ENCODE measurements at places on chromosomes 5 and 9.

DNA sequence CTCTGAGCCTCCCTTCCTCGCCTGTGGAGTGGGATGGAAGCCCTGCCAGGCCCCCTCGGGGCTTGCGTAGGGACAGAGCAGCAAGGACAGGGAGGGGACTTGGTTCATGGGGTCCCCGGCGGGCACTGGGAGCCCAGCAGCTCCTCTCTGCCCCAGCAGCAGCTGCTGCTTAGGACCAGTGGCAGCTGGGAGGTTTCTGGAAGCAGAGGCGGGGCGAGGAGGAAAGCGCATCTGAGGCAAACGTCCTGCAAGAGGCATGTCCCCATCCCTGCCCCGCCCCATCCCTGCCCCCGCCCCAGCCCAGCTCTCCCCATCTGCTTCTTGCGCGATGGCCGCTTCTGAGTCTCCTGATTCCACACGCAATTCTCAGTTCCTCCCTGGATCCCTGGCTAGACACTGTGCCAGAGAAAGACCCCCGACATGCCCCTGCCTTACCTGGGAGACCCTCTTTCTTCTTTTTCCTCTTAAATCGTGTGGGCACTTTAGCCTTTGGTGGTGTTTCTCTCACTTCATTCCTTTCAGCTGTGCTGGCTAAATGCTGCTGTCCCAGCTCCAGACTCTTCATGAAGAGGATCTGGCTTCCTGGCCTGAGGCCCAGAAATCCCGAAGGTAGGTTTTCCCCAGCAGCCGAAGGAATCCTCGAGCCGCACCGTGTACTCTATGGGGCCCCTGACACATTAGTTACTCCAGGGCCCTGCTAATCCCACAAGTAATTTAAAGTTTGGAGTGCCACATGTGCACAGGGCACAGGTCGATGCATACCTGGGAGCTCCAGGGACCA is 4.4 kb upstream of the OR2S2 start:
- DNase-seq: no peak

DNA sequence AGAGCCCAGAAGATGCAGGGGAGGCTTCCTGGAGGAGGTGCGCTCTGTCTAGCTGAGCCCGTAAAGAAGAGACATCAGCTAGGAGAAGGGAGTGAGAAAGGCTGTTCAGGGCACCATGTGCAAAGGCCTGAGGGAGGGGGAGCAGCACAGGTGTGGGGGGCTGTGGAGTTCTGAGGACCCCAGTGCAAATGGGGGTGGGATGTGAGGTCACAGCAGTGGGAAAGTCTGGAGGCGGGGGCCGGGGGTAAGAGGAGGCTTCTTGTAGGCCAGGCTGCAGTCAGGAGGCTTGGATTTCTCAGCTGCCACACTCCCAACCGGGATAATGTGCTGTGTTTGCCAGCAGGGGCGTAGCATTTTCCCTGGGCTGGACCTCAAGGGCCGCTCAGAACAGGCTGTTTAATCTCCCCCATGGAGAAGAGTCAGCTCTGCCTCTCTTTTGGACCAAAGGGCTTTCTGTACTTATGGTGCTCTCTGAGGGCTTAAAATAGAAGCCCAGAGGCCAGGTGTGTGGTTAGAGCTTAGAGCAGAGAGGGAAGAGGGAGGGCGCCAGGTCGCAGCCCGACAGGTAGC is 5.7 kb downstream of the NEURL1B start:
- DNase-seq: no peak

DNA sequence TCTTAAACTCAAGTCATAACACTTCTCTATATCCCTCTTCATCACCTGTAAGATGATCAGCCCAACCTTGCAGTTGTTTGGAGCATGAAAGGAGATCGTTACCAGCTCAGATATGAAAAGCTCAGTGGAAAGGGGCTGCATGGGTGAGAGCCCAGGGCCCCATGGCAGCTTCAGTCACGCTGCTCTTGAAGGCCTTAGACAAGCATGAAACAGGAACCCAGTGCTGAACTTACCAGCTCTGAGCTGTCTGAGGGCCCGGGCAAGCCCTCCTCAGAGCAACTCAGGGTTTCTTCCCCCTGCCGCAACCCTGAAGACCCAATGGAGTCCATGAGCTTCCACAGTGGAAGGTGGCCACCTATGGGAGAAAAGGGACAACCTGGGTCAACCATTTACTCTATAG is 3.3 kb downstream of the HK3 start:
- DNase-seq: no peak

- DNase-seq: no peak
Measured at GRCh38 chr5:96772111-96772510, 35.6 kb downstream of the ERAP1 start.

GRCh38 chr5:180353980-180354452 is 880 bp upstream of the GFPT2 start:
- DNase-seq: no peak

DNA sequence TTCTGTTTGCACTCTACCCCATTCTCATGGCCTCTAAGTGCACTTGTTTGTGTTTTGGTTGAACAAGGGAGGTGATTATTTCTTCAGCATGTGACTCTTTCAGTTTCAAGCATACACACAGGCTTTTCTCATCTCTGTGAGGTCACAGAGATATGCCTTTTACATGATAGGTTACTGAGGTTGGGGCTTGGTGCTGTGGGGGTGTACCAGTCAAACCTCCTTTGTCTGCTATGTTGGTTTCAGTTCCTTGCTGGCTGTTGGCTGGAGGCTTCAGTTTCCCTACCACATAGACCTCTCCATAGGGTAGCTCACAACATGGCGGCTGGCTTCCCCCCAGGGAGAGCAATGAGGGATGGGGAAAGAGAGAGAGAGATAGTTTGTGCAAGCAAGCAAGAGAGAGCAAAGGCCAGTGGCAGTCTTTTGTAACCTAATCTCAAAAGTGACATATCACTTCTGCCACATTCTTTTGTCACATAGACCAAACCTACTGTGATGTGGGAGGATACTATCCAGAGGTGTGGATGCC is 96.7 kb upstream of the SEMA6A start:
- no peak for DNase-seq

DNA sequence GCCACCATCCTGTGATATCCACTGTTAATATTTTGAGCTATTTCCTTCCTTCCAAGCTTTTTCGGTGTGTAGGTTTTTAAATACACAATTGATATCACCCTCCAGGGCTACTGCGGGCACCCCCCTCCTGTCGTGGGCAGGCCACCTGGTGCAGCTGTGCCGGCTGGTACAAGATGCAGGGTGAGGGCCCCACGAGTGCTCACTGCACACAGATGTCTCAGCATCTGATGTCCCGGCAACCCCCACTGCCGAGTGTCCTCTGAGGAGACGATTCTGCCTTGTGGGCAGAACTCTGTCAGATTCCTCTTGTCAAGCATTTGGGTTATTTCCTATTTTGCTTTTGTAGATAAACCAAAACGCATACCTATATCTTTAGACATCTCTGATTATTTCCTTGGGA is 25.1 kb downstream of the CACNA1B start:
- DNase-seq: no peak

DNA sequence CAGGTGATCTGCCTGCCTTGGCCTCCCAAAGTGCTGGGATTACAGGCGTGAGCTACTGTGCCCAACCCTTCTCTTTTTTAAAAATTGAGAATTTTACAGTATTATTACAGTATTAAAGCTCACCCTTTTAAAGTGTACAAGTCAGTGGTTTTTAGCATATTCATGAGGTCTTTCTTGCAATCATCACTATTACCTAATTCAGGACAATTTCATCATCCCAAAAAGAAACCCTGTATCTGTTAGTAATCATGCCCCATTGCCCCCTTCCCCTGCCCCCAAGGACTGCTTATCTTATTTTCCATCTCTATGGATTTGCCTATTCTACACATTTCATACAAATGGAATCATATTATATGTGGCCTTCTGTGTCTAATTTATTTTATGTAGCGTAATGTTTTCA is 22.6 kb upstream of the MEGF9 start:
- no peak for DNase-seq

DNA sequence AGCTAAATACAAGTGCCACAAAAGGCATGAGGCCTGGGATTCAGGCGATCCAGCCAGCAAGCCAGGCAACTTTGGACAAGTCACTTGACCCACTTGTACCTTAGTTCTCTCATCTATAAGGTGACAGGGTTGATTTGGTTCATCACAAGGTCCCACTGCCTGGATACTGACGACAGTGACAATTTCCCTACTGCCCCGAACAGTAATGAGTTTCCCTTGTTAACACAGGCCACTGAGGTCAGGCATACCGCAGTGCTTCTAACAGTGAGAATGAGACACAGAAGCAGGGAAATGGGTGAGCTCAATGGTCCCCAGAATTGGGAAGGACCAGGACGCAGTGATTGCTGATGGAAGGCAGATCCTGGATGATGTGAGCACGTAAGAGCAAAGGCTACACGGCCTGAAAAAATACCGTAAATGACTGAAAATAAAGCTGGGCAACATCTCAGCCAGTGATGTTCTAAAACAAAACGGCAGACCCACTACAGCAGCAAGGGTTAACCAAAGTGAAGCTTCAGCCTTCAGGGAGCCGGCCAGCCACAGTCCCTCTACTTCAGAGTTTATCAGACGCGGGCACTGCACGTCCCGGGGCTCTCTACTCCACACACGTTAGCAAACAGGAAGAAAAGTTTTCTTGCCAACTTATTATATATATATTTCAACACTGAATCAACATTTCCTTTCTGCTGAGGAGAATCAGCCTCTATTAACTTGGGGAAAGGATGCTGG is 846 bp downstream of the MGAT1 start:
- DNase-seq: no peak

- DNase-seq: no peak
Measured at GRCh38 chr5:67363963-67364362, 167.4 kb upstream of the CD180 start.

DNA sequence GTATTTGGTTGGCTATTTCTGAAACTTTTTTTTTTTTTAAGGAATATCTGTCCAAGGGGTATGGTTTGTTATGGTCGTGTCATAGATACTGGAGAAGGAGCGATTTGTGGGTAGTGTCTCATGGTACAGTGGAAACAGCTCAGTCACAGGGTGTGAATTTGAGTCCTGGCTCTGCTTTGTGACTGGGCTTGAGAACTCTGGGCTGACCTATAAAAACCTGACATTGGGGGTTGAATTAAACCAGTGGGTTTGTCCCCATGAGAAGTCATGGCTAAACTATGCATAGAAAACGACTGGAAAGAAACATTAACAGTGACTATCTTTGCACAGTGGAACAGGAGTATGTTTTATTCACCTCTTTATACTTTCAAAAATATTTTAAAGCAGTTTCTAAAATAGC is 54.7 kb downstream of the MACROH2A1 start:
- DNase-seq: no peak

GRCh38 chr9:136935651-136936050 is 8.9 kb downstream of the FBXW5 start:
- no peak for DNase-seq

- DNase-seq: no peak
Measured at GRCh38 chr5:158273035-158273434, 414.1 kb upstream of the CLINT1 start.

DNA sequence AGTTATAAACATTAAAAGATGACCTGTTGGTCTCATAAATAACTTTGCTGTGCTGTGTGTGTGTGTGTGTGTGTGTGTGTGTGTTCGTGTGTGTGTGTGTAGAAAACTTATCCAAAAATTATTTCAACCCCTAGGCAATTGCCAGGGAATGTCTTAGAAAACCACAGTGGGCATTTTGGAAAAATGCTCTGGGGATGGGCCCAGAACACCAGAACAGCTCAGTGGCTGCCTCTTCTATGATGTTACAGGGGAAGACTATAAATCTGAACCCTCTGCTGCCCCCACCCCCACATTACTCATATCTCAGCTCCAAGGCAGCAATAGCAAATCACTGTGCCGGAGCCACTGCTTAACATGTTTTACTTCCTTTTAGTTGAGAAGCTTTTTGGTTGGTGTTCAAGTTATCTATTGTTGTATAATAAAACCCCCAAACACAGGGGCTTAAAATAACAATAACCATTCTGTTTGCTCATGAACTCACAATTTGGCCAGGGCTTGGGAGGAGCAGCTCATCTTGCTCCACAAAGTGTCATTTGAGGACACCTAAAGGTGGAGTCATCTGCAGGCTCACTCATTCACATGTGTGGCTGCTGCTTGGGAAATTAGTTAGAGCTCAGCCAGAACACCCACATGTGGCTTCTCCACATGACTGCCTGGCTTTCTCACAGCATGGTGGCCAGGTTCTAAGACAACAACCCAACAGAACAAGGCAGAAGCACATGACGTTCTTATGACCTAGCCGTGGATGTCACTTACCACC is 40.4 kb downstream of the ACTBL2 start:
- no peak for DNase-seq

- no peak for DNase-seq
Measured at GRCh38 chr5:179294891-179295777, 50.1 kb downstream of the ADAMTS2 start.

DNA sequence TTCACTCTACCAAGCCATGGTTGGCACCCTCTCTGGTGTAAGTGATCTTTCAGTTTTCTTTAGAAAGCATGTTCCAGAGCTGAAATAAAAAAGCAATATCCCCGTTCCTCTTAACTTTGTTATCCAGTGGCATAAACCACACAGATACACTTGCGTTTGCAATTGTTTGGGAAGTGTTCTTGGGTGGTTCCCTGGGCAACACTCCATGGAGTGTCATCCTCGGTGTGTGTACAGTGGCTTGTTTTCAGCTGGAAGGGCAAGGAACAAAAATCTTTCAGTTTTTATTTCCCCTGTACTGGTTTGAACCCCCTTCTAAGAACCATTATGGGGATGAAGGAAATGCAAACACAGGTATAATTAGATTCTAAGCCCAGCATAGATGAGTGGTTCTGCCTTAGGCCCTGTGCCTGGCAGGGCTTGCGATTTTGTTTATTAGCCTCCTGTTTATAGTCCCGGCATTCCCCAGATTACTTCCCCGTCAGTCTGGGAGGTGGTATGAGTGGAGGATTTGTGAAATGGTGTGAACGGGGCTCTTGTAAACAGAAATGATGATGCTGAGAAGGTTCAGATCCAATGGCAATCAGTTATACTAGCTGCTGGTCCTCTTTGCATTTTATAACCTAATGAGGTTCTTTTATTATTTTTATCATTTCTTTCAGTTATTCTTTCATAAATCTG is 76.0 kb upstream of the CD180 start:
- DNase-seq: no peak

- DNase-seq: no peak
Measured at GRCh38 chr5:131217791-131218190, 46.1 kb upstream of the CDC42SE2 start.

DNA sequence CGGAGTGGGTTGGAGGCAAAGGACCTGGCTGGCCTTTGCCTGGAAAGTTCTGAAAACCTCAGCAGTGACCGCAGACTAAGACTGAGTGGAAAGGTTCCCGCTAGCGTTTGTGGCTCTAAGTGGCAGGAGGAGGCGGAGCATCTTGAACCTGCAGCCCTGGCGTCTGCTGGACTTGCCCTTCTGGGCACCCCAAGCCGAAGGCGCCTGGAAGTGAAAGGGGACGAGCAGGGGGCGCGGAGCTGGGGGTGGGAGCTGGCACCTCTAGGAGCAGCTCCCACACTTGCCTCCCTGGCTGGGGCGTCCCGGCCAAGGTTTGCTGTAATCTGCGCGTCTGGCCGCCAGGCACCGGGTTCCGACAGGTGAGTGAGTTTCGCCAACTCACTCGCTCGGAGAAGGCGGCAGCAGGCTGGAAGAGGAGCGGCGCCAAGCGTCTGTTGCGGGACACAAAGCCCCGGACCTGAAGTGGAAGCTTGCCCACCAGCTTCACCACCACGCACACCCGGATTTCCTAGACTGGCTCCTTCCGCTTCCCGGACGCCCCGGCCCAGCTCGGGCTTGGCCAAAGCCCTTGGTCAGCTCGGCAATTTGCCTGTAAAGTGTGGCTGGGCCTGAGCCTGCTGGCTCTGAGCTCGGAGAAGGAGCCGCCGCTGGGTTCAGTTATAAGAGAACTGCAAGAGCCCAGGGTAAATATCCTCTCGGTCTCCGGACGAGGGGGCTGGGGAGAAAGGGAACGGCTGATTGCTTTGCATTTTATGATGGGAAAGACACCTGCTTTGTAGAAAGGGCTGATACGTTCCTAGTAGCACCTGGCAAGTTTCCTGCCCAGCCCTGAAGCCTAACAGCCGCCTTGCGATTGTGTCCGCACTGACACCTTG is at the start of gene GNA14:
TSS of gene GNA14 (minus strand) at position 89 of the 875 bp plus-strand sequence. CDS start 529 bp downstream, outside the sequence.
- DNase-seq: no peak

Data from activated T-cell treated with anti-CD3 and anti-CD28 coated beads for 1 hour (primary cell).